ENCODE measurements at places on chromosomes 11 and 22.
A peak's percentile ranks its signal among the peaks of the same experiment; 100 is the strongest.

DNA sequence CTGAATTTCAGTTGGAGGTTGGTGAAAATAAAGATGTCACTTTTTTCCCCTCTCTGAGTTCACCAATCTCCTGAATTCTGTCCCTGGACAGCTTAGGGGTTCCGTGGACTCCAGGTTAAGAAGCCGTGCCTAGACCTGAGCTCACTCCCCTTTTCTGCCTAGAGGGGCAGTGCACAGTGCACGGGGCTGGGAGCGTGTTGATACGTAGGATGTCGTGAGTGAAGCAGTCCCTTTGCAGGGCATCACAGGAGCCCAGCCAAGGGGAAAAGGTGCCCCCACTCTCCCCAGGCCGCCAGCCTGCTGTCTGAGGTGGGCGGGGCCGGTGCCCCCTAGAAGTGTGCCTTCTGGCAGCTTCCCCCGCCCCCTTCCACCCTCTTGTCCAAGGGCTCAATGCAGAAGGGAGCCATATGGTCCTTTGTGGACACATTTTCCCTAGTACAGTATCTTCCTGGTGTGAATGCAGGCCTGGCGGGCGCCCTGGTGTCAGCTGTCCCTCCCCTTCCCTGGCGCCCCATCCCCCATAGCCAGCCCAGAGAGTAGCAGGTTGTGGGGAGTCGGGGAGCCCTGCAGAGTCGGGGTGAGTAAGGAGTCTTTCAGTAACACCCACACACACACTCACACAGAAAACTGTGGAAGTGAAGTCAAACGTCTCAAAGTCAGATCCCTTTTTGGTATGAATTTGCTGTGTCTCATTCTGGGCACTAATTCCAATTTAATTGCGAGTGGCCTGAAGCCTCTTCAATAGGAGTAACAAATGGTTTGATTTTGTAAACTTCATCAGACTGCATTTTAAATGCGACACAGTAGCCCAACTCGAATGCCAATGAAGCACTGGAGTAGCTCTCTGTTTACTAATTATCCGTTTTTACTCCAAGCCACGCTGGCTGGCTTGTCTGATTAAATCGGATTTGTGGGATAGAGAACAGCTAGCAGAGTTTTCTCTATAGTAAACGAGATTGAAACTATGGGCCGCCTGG lies 67.5 kb upstream of the NNMT start:
- peak; percentile 81 for DNase-seq

GRCh38 chr11:130471731-130472433 lies 23.4 kb downstream of the ADAMTS15 start:
- DNase-seq = no peak

GRCh38 chr22:23269441-23270211 lies 89.3 kb downstream of the BCR start:
- no peak for DNase-seq

GRCh38 chr11:114713756-114714155 lies 35.4 kb downstream of the NXPE2 start:
- no peak for DNase-seq

GRCh38 chr11:111378185-111378860 lies 752 bp downstream of the POU2AF1 start:
- no peak for DNase-seq

DNA sequence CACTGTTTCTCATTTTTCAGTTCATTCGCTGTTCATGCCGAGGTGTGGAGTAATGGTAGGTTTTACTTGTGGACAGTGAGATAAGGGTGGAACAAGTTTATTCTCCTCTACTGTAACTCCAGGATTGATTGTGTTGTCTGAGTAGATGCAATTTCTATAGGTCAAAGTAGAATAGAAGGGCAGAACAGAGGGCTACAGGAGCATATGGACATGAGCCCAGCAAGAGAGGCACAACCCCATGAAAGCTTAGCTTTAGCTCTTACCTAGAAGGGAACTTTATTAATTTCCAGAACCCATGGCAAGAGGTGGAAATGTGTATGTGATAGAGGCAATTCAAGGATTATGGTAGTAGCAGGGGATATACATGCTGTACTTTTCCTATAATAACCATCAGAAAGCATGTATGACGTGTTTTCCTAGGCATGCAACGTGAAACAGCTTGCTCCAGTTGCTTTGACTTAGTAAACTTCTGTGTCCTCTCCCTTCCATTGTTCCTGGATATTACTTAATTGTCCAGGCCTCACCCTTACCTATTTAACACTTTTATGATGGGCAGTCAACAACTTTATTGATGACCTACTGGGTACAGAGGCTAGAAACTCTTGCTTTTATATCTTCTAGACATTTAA lies 13.8 kb upstream of the SLC37A2 start:
- DNase-seq = no peak

GRCh38 chr22:25623851-25624250 lies 59.4 kb downstream of the GRK3 start:
- DNase-seq = no peak

DNA sequence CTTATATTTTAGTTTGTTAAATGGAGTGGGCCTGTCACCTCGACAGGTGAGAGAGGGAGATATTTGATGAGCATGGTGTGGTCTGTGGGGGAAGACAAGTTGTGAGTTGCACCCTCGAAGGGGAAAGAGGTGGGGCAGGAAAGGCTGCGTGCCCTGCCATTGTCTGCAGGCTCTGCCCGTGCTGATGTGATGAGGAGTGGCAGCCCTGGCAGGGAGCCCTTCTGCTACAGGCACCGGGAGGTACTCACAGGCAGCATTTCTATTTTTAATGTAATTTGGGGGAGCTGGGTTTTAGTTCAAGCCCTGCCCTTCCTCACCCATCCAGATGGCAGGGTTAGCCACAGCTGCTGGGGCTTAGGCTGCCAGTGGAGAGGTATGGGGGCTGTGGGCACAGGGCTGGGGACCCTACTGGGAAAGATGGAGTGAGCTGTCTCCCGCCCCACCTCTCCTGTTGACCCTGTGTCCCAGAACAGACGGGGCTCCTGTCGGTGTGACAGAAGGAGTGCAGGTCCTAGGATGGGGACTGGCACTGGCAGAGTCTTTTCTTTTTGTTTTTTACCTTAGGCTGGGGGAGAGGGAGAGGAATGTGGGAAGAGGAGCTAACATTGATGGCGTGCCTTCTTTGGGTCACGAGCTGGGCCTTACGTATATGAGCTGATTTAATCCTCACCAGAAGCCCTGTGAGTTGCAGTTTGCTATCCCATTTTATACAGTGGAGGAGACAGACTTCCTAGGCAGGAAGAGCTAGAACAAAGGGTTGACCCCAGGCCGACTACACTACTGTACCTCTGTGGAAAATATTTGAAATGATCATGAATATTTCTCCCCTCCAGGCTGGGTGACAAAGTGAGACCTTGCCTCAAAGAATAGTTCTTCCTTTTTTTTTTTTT lies 51.6 kb downstream of the CEP164 start:
- DNase-seq = peak; percentile 87

GRCh38 chr11:110184456-110184855 lies 91.3 kb downstream of the ZC3H12C start:
- DNase-seq = no peak

DNA sequence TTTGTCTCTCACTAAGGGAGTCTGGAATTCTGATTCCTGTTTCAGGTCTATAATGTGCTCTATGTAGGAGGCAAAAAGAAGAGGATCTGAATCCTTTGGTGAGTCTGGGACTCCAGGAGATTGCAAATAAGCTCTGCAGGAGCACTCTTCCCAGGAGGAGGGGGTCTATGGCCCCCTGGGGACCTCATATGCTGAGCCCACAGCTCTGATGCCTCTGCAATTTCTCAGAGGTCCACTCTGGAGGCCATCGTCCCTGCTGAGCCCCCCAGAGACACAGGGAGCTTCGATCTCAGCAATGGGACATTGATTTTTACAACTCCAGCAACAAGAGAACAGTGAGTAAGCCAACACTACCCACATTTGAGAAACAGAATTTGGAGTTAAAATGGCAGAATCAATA lies 20.2 kb upstream of the NRGN start:
- DNase-seq = no peak

GRCh38 chr11:104830080-104830479 lies 68.2 kb downstream of the CASP12 start:
- no peak for DNase-seq

DNA sequence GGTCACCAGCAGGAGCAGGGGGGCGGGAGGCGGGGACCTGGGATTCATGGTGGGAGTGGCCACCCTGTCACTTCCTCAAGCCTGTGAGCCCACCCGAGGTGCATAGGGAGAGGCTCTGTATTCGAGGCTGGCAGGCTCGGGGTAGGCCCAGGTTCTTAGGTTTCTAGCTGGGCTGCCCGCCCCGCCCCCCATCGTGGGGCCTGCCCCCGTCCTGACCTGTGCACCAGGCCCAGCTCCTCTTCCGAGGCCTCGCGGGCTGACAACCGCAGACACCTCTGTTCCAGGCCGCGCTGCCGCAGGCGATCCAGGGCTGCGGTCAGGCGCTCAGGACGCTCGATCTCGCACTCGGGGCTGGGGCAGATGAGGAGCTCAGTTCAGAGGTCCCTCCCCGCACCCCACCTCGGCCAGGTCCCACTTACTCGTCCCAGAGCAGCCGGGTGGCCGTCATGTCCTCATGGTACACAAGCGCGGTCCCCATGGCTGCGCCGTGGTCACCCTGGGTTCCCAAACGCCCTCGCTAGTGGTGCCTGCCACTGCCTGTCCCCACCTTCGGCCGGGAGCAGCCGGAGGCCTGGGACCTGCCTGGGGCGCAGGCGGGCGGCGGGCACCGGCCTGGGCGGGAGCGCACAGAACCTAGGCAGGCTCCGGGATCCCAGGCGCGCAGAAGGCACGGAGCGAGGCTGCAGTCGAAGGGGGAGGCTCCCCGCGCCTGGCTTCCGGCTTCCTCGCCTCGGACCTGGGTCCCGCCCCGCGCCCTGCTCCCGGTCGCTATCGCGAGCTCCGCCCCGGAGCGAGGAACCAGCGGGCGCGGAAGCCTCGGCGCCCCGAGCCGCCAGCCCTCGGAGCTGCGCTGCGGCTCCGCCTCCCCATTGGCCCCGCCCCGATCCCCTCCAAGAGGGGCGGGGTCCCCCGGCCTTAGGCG lies at the start of gene HDAC10:
TSS of gene HDAC10 (minus strand) at position 711 of the 922 bp plus-strand sequence. CDS start at position 478, 233 bp downstream.
- peak; percentile 85 for DNase-seq

DNA sequence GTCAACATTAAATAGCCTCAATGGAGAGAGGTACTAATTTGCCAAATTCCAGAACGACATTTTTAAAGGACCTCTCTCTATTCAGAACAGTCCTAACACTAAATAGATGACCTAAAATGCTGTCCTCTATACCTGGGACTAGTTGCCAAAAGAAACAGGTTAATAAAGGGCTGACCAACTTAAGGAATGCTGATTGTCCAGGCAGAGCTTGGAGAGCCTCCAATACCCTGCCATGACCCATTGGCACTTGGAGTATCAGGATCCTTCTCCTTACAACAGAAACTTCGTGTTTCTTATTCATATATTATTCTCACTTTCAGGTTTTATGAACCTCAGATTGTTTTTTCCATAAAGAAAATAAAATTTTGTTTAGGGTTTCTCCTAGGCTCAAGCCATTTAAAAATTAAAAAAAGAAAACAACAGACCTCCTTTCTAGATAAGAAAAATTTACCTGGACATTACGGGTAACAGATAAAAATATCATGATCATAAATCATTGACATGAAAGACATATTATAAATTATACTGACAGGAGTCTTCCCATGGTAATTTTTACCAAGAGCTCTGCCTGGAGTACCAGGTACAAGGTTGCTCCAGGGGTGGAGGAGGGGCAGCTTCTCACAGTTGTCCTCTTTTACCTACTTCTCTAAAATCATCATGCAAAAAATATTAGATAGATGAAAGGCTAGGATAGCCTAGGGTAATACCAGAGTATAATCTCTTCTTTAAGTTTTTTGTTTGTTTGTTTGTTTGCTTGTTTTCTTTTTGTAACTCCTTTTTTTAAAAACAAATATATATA lies 2.0 kb downstream of the LRRC4C start:
- DNase-seq = no peak

DNA sequence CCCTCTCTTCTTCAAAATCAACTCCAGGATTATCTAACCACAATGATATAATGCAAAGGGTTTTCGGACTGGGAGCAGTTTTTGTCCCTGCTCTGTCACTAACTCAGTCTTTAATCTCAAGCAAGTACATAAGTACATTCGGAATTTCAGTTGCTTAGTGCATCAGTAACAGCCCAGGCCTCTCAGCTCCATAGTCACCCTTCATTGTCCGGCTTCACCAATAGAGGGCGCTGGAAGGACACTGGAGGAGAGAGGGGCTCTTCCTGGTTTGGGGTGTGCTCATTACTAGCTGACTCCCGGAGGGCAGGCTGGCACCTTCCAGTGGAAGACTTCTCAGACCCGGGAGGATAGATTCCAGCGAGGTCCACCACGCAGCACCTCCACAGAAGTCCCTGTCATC lies 90.4 kb upstream of the PDGFD start:
- peak; percentile 6 for DNase-seq

DNA sequence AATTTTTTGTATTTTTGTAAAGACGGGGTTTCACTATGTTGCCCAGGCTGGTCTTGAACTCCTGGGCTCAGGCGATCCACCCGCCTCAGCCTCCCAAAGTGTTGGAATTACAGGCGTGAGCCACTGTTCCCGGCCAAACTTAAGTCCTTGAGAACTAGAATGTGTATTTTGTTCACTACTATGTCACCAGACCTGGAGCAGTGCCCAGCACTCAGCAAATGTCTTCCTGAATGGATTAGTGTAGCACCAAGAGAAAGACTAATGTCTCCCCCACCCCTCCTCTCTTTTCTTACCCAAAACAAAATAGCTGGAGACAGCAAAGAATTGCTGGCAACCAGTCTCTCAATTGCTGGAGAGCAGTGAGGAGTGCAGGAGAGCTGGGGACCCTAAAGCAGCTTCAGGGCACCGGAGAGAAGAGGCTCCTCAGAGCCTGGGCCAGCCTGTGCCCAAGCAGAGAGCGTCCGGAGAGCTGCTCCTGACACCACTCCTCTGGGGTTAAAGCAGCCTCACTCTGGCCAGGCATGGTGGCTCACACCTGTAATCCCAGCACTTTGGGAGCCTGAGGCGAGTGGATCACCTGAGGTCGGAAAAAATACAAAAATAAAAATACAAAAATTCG lies 14.9 kb downstream of the SLC25A18 start:
- no peak for DNase-seq

DNA sequence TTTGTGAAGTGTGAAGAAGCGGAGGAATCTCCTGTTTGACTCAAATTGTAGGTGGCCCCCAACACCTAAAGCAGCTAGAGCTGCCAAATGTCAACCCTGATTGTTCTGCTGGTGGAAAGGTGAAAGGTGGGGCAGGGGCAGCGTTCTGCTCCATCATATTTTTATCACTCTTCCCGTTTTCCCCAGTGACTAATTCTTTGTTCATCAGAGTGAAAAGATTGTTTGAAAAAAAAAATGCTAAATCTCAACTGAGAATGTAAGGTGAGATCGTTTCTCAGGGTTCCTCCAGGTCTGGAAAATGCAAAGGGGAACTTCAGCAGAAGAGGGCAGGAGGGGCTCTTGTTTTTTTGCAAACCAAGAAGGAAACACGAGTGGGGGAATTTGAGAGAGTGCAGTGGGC lies 137.7 kb downstream of the MN1 start:
- DNase-seq = no peak

GRCh38 chr11:11733246-11733747 lies 108.5 kb upstream of the USP47 start:
- DNase-seq = peak; percentile 30

DNA sequence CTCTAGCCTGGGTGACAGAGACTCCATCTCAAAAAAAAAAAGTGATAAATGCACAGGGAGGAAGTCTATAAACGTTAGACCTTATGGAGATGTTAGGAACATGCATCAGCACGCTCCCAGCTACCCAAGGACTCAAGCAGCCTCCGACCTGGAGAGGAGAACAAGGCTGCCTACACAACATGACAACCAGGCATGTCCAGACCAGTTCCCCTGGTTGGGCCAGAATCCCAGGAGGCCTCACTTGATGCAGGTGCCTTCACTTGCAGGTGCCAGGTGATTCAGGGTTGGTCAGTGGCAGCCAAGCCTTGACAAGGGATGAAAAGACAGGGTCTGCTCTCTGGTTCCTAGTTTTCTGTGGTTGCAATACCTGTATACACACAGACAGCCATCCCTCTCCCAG lies 5.9 kb downstream of the RANGAP1 start:
- DNase-seq = no peak

GRCh38 chr11:34519595-34520235 lies 6.1 kb upstream of the ELF5 start:
- no peak for DNase-seq
